ENCODE measurements at places on chromosomes 12 and 14.

GRCh38 chr14:100713705-100714104, 13.0 kb upstream of the DLK1 start:
- DNase-seq, result no peak

GRCh38 chr12:62967701-62968100, 32.8 kb upstream of the PPM1H start:
- no peak for DNase-seq

GRCh38 chr14:81655423-81656314, 122.0 kb upstream of the SEL1L start:
- DNase-seq, result no peak

- peak; percentile 43 for DNase-seq
Observed at GRCh38 chr12:32302218-32303173, 96.9 kb upstream of the FGD4 start.

DNA sequence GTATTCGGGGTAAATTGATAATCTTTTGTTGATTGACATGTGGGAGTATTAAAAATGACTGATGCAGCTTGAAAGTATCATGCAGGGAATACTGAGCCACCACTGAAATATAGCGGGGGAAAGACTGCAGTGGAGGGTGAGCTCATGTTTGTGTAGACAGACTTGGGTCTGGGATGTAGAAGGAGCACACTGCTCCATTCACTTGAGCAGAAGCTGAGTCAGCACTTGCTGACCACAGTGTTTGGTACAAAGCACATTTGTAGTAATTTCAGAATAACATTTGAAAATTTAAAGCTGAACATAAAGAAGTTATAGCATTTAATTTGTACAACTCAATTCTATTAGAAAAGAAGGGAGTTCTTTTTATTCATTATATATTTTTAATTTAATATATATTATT, 304.3 kb upstream of the PRICKLE1 start:
- DNase-seq, result no peak

- no peak for DNase-seq
Observed at GRCh38 chr12:85831327-85831990, 4.8 kb downstream of the RASSF9 start.

DNA sequence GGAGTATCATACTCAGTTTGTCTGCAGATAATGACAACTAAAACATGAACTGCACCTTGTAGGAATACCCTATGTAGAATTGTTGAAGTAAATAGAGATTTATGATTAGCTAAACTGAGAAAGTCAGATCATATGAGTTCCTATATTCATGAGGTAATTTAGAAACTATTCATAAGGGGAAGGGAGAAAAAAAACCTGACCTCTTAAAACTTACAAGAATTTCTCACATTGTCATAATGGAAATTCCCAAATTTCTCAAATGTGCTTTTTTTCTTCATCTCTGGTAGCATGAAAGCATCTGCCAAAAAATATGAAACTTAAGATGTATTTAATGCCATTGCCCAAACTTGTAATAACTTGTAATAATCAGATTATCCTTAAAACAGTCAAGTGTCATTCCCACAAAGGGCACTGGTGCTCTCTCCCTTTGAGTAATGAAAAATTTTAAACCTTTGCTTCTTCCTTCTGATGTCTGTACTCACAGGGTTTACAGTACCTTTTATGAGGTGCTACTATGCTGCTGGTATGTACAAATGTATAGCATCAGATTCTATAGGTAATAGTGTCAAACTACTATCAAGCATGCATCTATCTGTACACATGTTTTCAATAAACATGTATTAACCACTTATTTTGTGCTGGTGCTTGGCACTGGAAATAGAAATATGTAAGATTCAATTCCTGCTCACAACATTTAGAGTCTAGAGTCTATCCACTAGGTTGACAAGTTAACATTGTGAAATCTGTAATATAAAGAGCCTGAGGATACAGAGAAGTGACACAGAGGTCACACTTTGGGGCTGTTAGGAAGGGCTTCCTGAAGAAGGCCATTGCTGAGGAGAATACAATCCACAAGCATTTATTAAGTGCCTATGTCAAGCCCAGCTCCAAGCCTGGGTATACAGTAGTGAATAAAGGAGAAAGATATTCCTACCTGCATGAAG, 17.4 kb upstream of the DRAM1 start:
- DNase-seq, result no peak

DNA sequence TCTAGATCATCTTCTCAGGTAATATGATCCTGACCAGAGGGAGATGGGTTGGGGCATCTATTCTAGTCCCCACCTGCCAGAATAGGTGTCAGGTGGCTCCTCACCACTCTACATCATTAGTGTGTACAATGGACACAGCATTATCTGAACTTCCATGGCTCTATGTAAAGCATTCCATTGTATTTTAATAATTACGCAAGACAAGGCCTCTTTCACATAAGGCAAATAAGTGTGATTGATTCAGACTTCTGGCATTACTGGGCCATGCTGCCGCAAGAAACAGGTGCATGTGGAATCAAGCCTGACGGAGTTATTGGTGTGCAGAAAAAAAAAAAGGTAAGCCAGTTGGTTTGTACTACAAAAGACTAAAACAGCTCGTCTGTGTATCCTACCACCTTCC, 3.1 kb upstream of the DDHD1 start:
- peak; percentile 65 for DNase-seq

- no peak for DNase-seq
Observed at GRCh38 chr12:94172973-94173372, 24.6 kb downstream of the PLXNC1 start.

DNA sequence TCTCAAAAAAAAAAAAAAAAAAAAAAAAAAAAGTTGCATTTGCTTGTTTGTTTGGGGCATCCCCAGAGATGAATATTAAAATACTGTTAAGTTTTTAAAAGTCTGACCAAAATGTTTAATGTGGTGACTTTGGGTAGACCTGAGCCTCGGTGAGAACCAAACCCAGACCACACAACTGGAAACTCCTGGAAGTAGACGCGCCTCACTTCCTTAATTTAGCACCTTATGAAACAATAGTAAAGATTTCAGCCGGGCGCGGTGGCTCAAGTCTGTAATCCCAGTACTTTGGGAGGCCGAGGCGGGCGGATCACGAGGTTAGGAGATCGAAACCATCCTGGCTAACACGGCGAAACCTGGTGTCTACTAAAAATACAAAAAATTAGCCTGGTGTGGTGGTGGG, 9.3 kb downstream of the NFKBIA start:
- DNase-seq, result no peak

- no peak for DNase-seq
Observed at GRCh38 chr12:20808521-20808920, 2.0 kb upstream of the SLCO1B3 start.

DNA sequence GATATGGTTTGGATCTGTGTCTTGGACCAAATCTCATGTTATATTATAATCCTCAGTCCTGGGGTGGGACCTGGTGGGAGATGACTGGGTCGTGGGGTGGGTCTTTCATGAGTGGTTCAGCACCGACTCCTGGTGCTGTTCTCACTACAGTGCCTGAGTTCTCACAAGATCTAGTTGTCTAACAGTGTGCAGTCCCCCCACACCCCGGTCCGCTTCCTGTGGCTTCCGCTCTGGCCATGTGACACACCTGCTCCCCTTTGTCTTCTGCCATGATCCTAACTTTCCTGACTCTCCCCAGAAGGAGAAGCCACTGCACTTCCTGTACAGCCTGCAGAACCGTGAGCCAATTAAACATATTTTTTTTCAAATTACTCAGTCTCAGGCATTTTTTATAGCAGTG, 1262.2 kb downstream of the TMEM121 start:
- no peak for DNase-seq

DNA sequence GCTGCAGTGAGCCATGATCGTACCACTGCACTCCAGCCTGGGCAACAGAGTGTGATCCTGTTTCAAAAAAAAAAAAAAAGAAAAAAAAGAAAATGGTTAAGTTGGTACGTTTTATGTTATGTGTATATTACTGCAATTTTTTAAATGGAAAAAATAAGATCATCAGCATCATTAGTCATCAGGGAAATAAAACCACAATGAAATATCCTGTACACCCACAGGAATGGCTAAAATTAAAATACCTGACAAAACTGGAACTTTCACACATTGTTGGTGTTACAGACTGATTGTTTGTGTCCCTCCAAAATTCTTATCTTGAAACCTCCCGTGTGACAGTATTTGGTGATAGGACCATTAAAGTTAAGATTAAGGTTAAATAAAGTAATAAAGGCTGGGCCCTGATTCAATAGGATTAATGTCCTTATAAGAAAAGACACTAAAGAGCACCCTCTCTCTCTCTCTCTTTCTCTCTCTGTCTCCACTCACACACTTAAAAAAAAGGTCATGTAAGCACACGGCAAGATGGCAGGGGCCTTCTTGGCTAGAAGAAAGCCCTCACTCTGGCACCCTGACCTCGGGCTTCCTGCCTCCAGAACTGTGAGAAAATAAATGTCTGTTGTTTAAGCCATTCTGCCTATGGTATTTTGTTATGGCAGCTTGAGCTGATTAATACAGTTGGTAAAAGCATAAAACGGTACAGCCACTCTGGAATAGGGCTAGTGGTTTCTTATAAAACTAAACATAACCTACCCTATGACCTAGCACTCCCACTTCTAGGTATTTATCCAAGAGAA, 48.3 kb upstream of the ZFP36L1 start:
- no peak for DNase-seq

DNA sequence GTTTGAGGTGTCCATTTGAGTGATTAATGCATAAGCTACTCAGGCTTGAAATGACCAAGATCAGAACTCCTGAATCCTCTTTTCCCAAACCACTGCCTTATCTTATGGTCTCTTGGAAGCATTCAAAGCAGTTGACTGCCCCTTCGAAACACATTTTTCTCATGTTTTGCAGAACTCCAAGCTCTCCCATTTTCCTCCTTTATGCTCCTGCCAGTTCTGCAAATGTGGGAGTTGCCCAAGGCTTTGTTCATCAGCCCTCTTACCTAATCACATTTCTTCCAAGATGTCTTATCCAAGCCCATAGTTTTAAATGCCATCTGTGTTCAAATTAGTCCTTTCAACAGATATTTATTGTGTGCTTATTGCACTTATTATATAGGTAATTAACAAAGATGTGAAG, 1.8 kb upstream of the DNAAF2 start:
- no peak for DNase-seq

DNA sequence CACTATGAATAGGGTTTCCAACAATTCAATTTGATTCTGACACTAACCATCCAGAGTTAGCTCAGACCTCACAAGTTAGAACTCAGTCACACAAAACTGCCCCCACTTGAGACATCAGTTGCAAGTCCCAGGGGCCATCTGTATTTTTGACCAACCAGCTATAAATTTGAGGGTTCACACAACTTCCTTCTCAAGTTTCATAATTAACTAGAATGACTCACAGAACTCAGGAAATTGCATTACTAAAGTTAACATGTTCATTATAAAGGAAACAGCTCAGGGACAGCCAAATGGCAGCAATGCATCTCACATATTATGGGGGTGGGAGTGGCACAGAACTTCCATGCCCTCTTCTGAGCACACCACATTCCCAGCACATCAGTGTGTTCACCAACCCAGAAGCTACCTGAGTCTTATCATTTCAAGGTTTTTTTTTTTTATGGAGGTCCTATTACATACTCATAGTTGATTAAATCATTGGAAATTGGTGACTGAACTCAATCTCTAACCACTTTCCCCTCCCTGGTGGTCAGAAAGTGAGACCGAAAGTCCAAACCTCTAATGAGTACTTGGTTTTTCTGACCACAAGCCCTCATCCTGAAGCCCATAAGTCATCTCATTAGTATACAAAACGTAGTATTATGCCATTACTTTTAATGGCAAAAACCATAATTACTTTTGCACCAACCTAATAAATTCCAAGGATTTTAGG, 1721.5 kb upstream of the SEL1L start:
- DNase-seq, result no peak

DNA sequence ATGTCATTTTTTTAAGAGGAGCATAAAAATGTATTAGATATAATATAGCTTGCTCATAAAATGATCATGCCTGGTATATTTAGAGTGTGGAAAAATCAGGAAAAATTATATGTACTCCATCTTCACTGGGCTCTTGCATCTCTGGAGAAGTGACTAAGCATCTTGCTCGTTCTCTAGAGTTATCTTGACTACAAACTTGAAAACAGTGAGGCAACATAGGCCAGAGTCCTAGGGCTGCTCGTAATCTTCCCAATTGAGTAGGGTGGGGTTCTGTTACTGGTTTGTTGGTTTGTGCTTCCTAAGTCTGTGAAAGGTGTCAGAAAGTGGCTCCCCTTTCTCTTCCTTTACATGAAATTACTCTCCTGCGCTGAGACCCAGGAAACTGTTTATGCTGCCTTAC, 46.2 kb downstream of the AACS start:
- no peak for DNase-seq

GRCh38 chr12:92145481-92145730, 240 bp downstream of the BTG1 start:
- DNase-seq, result no peak

DNA sequence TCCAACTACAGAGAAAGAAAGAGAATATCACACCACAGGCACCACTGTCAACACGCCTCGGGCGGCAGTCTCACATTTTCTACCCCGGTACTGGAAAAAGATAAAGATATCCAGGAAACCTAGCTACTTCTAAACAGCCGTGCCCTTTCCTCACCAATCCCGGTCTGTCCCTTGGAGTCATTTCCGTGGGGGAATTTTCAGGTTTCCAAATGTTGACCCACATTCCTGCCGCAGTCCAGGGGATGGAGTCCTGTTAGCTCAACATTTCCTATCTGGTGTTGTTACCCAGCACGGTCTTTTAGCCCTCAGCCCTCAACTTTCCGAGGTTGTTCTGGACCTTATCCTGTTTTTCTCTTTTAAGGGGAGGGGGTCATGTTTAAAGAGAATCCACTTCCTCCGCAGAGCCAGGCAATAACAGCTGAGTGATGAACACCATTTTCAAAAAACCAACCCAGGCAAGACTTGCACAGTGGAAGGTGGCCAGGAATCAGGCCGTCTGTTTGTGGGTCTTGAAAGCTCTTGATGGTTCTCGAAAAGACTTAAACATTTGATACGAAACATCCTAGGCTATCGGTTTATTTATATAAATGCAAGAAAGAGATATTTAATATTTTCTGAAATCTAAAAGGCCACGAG, 4.6 kb downstream of the SSH1 start:
- DNase-seq, result no peak

- DNase-seq, result no peak
Observed at GRCh38 chr14:95507174-95507573, 9.3 kb downstream of the SYNE3 start.

DNA sequence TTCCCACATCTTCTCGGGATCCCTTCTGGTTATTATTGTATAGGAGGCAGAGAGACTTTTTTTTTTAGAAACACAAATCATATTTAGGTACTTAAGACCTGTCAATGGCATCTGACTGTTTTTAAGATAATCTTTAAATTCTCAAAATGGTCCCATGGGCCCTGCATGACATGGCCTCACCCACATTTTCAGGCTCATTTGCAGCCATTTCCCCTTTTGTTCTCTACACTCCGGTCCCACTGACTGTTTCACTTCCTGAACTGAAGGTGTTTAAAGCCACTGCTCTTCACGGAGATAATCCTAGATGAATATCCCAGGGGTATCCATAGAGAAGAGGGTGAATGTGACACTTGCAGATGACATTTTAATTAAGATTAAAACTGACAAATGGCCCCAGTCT, 12.3 kb upstream of the C12orf71 start:
- DNase-seq, result no peak

GRCh38 chr12:1360441-1361210, 233.8 kb downstream of the FBXL14 start:
- no peak for DNase-seq

All from NCI-H345 (cell line).